ENCODE measurements at places on chromosomes 16 and 17.
A peak's percentile ranks its signal among the peaks of the same experiment; 100 is the strongest.

GRCh38 chr17:58421711-58422110, 4.4 kb upstream of the RNF43 start:
- no peak for DNase-seq

DNA sequence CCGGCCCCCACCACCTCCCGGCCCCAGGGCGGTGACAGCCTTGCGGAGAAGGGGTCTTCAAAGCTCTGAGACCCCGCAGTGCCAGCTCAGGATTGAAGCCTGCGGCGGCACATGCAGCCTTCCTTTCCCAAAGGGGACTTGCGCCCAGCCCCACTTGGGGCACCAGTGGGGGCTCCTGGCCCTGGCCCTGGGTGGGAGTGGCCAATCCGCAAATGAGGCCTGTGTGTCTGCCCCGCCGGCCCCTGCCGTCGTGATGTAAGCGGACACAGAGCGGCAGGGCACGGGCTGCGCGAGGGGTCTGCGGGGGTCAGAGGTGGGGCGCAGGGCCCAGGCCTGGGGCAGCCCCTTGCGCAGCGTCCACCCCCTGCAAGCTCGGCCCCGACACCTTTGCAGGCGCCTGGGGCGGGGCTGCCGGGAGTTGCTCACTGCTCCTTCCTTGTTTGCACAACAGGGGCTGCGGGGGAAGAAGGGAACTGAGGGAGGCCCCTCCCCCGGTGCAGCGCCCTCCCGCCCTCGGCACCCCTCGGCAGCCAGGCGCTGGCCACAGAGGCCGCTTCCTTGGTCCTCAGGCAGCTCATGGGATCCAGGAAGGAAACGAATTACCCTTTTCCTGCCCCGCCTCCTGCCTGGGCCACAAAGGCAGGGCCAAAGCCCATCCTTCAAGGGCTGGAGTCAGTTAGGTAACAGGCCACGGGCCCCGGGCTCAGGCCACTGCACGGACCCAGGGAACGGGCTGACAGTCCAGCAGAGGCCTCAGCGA, 2.9 kb downstream of the SLC16A3 start:
- no peak for DNase-seq

GRCh38 chr17:19010729-19011505, 6.4 kb upstream of the FAM83G start:
- no peak for DNase-seq

DNA sequence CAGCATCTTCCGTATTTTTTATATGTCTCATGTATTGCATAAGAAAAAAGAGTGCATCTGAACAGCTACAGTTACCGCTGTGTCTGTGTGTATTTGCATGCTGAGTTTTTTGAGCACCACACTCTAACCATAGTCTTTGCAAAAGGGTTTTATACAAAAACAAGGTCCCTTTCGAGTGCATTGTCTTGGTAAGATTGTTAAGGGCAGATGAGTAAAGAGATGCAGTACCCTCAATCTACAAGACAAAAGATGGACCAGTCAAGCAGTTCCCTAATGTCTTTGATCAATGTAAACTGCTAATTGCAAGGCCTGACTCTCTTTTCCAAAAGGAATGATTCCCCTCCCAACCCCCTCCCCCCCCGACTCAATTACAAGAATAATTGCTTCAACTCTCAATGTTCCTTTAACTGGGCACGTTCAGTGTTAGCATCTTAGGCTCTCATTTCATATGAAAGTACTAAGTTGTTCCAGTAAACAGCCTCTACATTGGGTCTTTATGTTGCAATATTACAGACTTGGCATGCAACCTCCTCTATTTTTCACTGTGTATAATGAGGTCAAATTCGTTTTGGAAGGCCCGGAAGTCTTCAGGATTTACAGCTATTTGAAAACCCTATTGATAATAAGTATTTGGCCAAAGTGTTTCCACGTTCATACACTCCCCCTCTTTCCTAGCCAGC, 471.4 kb upstream of the RBFOX1 start:
- DNase-seq = no peak

DNA sequence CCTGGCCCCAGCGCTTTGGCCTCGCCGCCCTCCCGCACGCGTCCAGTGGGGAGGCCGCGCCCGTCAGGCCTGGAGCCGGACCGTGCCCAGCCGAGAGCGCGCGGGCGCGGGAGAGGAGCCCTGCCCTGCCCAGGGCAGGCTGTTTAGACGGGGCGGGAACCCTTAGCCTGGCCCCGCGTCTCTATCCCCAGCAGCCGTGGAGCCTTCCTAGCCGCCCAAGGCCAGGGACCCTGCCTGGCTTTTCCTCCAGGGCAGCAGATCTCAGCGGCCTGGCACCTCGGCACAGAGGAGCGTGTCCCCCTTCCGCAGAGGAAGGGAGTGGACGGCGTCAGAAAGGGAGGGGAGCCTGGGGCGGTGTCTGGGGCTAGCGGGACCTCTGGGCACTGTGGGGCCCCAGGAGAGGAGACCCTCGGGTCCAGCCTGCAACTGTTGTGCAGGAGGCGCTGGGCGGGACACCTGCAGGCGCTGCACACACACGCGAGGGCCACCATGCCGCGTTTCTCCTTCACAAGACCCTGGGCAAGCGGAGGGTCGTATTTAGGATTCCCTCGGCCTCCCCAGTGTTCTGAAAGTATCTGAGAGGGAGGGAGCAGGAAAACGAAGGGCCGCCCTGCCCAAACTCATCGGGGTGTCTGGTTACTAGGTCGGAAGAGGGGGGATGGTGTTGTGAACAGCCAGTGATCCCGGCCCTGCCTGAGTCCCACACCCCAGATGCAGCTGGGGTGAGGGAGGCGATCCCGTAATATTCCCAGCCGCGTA, 2.3 kb upstream of the NPTX1 start:
- DNase-seq = no peak

- no peak for DNase-seq
These were observed 5.8 kb downstream of the ARHGEF15 start for GRCh38 chr17:8315764-8316217.

DNA sequence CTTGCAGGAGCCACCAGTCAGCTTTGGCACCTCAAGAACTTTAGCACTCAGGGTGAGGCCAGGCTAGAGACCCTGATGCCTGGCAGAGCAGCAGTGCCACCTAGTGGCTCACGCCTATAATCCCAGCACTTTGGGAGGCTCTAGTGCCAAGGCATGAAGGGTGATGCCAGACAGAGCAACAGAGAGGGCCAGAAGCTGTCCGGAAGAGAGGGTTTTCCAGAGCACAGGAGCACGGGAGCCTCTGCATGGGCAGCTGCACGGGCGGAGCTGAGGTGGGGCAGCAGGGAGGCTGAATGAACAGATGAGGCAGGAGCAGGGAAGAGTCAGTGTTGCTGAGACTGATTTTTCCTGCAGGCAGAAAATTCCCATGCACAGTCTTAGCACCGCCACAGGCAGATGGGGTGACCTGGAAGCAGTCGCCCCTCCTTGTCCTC, 38.9 kb downstream of the MYH3 start:
- peak; percentile 57 for DNase-seq

DNA sequence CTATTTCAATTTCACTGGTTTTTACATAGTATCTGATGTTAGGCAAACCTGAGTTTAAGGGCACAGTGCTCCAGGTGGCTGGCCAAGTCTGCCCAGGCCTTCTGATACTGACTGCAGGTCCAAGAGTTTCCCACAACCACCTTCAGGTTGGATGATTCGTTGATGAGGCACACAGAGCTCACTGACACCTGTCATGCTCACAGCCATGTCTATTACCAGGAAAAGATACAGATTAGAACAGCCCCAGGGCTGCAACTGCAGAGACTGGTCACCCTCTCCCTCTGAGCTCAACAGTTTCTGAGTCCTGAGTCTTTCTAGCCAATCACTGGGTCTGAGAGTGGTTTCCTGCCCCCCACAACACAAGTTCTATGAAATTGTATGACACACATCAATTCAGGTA, 37.2 kb downstream of the MEAK7 start:
- no peak for DNase-seq

DNA sequence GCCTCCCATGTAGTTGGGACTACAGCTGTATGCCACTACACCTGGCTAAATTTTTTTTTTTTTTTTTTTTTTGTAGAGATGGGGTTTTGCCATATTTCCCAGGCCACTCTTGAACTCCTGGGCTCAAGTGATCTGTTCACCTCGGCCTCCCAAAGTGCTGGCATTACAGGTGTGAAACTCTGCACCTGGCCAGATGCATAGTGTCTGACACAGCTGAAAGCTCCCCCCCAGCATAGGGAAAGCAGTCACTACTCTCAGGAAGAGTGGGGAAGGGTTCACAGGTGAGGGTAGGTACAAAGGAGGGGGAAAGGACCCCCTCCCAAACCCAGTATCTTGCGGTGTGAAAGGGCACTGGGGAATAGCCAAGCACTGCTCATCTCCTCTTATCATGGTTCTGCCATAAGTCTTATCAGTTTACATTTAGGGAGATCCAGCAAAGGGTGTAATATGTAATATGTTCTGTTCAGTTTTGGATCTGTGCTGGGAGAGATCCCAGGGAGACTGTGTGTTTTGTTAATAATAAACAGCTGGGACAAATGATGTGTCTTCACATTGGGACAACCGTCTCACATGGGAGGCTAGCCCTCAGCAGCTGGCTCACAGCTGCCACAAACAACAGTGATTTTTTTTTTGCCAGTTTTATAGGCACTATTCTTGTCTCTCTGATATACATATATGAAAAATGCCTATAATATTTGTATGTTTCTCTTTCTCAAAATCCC, 6.8 kb upstream of the CAVIN1 start:
- no peak for DNase-seq

DNA sequence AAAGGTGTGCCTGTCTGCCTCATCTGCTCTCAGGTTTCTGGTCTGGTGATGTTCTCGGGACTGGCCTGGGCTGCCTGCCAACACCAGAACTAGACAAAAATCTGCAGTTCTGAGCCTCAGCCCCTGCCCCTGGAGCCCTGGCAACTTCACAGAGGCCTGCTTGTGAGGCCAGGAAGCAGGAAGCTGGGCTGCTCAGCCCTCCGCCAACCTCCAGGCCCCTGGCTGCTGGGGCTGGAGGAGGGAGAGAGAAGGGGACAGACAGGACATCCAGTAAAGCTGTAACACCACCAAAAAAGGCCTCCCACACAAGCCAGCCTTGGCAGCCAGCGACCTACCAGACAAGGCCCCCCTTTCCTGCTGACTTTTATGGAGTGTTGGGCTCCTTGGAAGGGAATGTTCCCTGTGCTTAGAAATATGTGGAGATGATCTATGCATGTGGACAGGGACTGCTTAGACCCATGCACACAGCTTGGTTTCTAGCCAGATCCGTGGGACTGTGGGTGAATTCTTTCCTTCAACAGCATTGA, 157.6 kb downstream of the XYLT1 start:
- no peak for DNase-seq

DNA sequence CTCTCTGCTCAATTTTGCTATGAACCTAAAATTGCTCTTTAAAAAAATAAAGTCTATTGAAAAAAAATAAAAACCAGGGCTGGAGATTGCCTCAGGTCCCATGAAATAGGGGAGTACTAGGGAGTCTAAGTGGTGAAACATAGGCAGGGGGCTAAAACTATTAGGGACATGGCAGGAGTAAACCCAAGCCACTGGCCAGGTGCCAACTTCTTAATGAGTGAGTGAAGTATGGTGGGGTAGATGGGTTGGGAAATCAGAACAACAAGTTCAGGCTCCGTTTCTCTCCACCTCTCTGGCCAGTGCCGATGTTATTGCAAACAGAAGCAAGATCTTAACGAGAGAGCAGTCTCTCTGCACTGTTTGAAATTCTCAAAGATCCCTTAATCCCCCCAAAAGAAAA, 322.4 kb upstream of the CDH5 start:
- no peak for DNase-seq

GRCh38 chr17:56939869-56940484, 20.9 kb downstream of the COIL start:
- DNase-seq = no peak

DNA sequence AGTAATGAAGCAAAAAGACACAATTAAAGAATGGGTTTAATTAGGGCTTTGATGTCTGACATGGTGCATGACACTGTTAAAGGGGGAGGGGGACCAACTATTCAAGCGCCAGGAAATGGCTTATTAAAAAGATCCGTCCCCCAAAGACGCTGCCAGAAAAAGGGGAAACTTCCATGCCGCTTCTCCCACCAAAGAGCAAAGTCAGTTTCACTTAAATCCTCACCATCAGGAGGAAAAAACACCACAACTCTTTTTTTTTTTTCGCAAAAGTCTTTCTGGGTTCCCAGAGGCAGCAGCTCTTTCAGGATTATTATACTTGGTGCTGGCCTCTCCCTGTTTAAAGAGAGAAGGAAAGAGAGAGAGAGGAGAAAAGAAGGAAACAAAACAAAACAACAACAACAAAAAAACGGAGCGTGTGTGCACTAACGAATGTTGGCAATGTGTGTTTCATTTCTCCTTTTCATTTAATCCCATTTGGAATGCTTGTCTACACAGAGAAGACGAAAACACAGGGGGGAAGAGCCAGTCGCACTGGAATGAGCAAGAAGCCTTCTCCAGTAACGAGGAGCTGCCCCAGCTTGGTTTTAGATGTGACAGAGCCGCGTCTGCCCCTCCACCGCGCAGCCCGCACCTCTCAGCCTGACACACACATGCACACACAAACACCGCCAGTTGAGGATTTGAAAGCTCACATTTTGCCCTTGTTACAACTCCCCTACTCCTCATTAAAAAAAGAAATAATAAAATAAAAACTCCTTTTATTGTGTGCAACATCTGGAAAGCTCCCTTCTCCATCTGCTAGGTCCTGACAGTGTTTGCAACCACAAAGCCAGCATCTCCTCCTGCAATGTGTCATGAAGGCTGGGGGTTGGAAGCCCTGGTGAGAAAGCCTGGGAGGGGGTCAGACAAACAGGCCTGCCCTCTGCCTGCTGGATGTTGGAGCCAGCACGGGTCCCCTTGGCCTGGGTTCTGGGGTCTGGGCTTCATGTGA, 32.7 kb upstream of the AXIN2 start:
- no peak for DNase-seq

DNA sequence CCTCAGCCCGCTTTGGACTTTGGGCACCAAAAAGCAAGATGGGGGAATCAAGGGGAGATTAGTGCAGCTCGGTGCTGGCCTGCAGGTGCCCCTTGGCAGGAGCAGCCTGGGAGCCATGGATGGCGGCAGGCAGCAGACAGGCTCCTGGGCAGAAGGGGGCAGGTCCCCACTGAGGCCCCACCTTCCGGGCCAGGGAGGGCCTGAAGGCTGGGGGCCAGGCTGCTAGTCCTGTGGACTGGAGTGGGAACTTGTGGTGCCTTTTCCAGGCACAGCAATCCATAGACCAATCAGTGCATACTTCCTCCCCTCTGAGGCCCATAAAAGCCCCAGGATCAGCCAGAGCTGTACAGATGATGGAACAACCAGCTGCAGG, 64.0 kb downstream of the USP32 start:
- no peak for DNase-seq

All from stimulated activated CD4-positive, alpha-beta T cell treated with anti-CD3 and anti-CD28 coated beads, Interleukin-4, amount 100 ng/mL, for 24 hours (primary cell).